ENCODE measurements at places on chromosomes 16 and 17.
A peak's percentile ranks its signal among the peaks of the same experiment; 100 is the strongest.

GRCh38 chr16:83901101-83901500 lies 2.2 kb downstream of the MLYCD start:
- no peak for DNase-seq

- DNase-seq, result no peak
Observed at GRCh38 chr16:87815567-87815966, 49.8 kb upstream of the KLHDC4 start.

DNA sequence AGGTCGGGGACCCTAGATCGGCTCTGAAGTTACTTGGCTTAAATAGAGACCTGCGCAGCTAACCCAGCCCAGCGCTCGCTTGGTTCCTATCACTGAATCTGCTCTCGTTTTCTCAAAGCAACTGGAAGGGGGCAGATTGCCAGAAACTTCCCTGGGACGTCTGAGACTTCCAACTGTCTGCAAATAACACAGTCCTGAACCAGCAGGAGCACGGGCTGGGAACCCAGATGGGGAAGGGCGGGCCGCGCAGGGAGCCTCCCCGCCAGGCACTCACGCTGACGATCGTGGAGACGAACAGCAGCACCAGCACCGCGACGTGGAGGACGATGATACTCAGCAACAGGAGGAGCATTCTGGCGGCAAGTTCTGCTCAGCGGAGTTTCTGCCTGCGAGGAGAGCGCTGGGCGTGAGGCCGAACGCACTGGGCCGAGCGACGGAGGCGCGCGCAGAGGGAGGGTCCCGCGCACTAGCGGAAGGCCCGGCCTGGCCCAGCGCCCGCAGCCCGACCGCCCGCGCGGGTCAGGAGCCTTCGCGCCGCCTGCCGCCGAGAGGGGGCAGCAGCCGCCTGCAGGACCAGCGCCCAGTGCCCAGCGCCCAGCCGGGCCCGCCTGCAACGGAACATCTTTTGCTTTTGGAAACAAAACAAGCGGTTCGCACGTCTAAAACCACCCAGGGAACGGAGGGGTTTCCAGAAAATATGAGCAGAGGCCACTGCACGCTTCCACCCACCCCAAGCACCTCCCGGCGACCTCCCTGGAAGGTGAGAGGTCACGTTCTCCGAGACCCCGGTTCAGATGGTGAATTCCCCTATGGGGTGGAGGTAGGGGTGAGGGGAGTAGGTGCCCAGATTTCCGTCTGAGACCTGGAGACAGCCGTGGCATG lies 4.5 kb downstream of the PMP22 start:
- DNase-seq, result peak; percentile 97

DNA sequence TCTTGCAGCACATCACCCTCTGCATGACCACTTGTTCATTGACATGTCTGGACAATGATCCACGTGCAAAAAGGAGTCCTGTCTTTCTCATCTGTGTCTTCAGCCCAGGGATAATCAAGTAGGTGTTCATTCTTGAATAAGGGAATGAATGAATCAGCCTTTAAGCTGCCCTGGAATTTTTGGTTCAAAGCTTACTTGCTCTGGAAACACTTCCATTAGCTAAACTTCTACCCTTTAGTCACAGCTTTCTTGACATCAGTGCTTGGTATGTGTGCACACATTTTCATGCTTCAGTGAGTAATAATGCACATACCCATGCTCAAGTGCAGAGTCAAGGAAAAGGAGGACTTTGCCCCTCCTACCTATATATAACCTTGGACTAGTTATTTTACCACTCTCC lies 103.0 kb upstream of the CDH13 start:
- DNase-seq, result no peak

GRCh38 chr16:57147381-57148221 lies 38.2 kb downstream of the PSME3IP1 start:
- peak; percentile 68 for DNase-seq

- DNase-seq, result no peak
Observed at GRCh38 chr17:40554646-40555295, 10.5 kb downstream of the CCR7 start.

GRCh38 chr17:81015136-81015535 lies 19.8 kb upstream of the BAIAP2 start:
- no peak for DNase-seq

DNA sequence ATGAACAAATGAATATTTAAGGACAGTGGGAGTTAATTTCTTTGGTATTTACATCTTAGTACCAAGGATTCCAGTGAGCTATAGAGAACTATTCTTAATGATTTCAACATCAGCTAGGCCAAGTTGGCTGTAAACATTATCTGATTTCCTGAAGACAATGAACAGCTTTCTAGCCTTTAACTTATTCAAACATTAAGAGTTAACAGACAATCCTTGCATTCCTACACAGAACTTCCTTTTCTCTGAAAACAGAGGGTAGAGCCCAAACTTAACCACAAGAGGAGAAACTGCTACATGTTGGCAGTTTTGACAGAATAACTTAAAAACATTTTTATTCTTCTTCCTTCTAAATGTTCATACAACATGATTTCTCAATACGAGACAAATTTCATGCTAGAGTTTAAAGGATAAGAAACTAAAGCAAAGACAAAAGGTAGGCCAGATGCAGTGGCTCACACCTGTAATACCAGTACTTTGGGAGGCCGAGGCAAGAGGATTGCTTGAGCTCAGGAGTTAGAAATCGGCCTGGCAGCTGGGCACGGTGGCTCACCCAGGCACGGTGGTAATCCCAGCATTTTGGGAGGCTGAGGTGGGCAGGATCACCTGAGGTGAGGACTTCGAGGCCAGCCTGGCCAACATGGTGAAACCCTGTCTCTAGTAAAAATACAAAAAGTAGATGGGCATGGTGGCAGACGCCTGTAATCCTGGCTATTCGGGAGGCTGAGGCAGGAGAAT lies 4.4 kb downstream of the CRLF3 start:
- DNase-seq, result no peak

GRCh38 chr17:57570724-57571344 lies 174.3 kb downstream of the CCDC182 start:
- DNase-seq, result peak; percentile 71

GRCh38 chr17:80795754-80796153 lies 195.9 kb upstream of the CHMP6 start:
- DNase-seq, result peak; percentile 85

GRCh38 chr17:8392274-8392673 lies 5.4 kb downstream of the RNF222 start:
- no peak for DNase-seq

- no peak for DNase-seq
Observed at GRCh38 chr16:78363843-78364555, 264.5 kb downstream of the WWOX start.

DNA sequence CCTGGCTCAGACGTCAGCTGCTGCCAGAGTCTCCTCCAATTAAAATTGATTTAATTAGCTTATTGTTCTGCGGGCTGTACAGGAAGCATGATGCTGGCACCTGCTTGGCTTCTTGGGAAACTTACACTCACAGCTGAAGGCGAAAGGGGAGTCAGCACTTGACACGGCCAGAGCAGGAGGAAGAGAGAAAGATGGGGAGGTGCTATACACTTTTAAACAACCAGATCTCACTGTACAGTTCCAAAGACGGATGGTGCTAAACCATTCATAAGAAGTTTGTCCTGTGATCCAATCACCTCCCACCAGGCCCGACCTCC lies 1.4 kb upstream of the PRDM7 start:
- no peak for DNase-seq

GRCh38 chr17:77385750-77386501 lies 245.2 kb downstream of the SEC14L1 start:
- peak; percentile 82 for DNase-seq

- DNase-seq, result no peak
Observed at GRCh38 chr16:74192281-74192797, 104.3 kb upstream of the PSMD7 start.

GRCh38 chr16:84096447-84097005 lies 20.2 kb downstream of the MBTPS1 start:
- no peak for DNase-seq

- DNase-seq, result no peak
Observed at GRCh38 chr16:76268824-76269223, 8.4 kb upstream of the CNTNAP4 start.
